Panc1 (cell line): ENCODE measurements at places on chromosomes 12 and 14.

DNA sequence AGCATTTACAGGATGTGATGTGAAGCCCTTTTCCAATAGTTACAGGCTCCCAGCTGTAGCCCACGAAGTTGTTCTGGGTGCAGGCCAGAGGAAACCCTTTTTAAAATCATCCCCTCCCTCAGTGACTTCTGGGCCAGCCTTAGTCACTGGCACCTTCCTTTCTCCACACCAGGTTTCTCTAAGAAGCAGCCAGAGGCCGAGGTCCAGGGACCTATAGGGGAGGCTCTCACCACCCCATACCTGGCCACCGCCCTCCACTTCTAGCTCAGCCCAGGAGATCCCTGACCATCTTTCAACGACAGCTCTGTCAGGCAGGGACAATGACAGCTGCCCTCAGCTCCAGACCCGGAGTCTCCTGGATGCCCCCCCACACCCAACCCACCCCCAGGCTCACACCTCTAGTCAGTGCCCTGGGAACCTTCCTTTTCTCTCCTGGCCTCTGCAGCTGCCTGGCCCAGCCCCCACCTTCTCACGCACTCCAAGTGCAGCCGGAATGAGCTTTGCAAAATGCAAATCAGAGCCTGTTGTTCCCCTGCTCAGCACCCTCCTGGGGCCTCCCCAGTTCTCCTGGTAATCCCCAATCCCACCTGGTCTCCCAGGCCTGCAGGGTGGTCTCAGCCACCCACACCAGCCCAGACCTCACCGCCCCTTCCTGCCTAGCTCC lies 46.7 kb downstream of the TESC start:
- no peak overlapping the region for H3K4me3 ChIP-seq
- no peak overlapping the region for H3K27ac ChIP-seq
- no peak for DNase-seq
- no peaks in the 10 kb centered on the region; the same call in 1 of the 2 replicates for H3K4me1 ChIP-seq
- H3K36me3 ChIP-seq, result no peaks in the 10 kb centered on the region
- H3K27me3 ChIP-seq, result peaks cover 2% of the 10 kb centered on the region; the same call in 1 of the 2 replicates

GRCh38 chr12:1529862-1530591 lies 64.4 kb downstream of the FBXL14 start:
- peak overlapping the region; percentile 10; the same call in 1 of the 2 replicates for H3K4me3 ChIP-seq
- no peaks in the 10 kb centered on the region for H3K36me3 ChIP-seq
- H3K4me1 ChIP-seq, result peaks cover 26% of the 10 kb centered on the region
- H3K27me3 ChIP-seq, result no peaks in the 10 kb centered on the region

DNA sequence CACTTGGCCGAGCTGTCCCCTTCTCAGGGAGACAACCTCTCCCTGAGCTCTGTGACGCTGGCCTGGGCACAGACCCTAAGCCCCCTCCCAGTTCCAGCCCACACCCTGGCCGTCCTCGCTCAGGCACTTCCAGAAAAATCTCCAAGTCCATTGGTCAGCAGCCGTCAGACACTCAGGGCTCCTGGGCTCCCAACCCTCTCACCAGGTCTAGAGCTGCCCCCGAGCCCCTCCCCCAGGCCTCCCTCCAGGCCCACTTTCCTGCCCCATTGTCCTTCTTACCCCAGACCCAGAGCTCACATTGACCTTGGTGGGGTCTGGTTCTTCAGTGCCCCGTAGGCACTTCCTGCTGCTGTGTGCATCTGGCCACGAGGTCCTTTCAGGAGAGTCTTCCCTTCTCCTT lies 249.3 kb upstream of the RTL1 start:
- DNase-seq, result no peak
- H3K36me3 ChIP-seq, result no peaks in the 10 kb centered on the region
- H3K4me1 ChIP-seq, result peaks cover 3% of the 10 kb centered on the region; the same call in 1 of the 2 replicates
- no peak overlapping the region for H3K4me3 ChIP-seq

DNA sequence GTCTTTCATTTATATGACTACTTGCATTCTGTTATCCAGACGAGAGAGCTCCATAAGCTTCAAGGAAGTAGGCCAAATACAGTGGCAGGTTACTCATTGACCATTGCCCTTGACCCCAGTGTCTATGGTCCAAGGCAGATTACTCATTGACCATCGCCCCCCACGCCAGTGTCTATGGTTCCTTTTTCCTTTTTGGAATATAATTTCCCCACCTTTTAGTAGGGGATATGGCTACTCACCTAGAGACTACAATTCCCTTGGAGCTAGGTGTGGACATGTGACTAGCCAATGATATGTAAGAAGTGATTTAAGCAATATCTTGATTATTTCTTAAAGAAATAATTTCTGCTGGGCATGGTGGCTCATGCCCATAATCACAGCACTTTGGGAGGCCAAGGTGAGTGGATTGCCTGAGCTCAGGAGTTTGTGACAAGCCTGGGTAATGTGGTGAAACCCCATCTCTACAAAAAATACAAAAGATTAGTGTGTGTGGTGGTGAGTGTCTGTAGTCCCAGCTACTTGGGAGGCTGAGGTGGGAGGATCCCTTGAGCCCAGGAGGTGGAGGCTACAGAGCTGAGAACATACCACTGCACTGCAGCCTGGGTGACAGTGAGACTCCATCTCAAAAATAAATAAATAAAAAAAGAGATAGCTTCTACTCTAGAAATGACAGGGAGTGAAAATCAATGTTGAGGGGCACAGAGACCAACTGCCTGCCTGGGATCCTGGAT lies 32.6 kb downstream of the SIX4 start:
- H3K27me3 ChIP-seq, result no peaks in the 10 kb centered on the region
- no peak overlapping the region for H3K4me3 ChIP-seq
- no peak overlapping the region for H3K27ac ChIP-seq
- H3K36me3 ChIP-seq, result no peaks in the 10 kb centered on the region
- DNase-seq, result no peak
- no peaks in the 10 kb centered on the region for H3K4me1 ChIP-seq

- H3K4me1 ChIP-seq, result no peaks in the 10 kb centered on the region
- H3K27me3 ChIP-seq, result no peaks in the 10 kb centered on the region
- DNase-seq, result peak; percentile 18
- no peaks in the 10 kb centered on the region for H3K36me3 ChIP-seq
- no peak overlapping the region for H3K4me3 ChIP-seq
Observed at GRCh38 chr12:43444940-43445564, 107.0 kb downstream of the ADAMTS20 start.

- H3K27ac ChIP-seq, result no peak overlapping the region
- no peaks in the 10 kb centered on the region for H3K4me1 ChIP-seq
- DNase-seq, result no peak
- H3K4me3 ChIP-seq, result no peak overlapping the region
- no peaks in the 10 kb centered on the region for H3K27me3 ChIP-seq
Observed at GRCh38 chr14:84792722-84793410, 737.1 kb upstream of the FLRT2 start.

GRCh38 chr14:73792481-73792880 lies 59.1 kb upstream of the PTGR2 start:
- no peaks in the 10 kb centered on the region for H3K36me3 ChIP-seq
- no peaks in the 10 kb centered on the region for H3K27me3 ChIP-seq
- peak overlapping the region; percentile 39; the same call in 1 of the 2 replicates for H3K27ac ChIP-seq
- peaks cover 30% of the 10 kb centered on the region for H3K4me1 ChIP-seq
- H3K4me3 ChIP-seq, result no peak overlapping the region

DNA sequence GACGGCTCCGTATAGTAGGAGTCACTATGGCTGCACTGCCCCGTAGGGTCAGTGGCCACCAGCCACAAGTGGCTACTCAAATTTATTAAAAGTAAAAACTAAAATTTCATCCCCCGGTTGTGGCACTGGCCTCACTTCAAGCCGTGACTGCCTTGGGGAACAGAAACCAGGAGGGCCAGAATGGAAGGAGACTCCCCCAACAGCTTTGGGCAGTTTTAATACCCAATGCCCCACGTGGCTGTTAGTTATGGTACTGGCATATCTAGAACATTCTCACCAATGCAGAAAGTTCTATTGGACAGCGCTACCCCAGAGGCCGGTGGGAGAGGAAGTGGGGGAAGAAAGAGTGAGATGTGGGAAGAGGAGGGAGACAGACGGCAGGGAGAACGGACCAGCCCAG lies 6.2 kb downstream of the NCOR2 start:
- H3K4me1 ChIP-seq, result peaks cover 76% of the 10 kb centered on the region
- peak overlapping the region; percentile 44 for H3K27ac ChIP-seq
- no peaks in the 10 kb centered on the region; the same call in 1 of the 2 replicates for H3K36me3 ChIP-seq
- no peaks in the 10 kb centered on the region for H3K27me3 ChIP-seq
- no peak for DNase-seq
- no peak overlapping the region for H3K4me3 ChIP-seq

DNA sequence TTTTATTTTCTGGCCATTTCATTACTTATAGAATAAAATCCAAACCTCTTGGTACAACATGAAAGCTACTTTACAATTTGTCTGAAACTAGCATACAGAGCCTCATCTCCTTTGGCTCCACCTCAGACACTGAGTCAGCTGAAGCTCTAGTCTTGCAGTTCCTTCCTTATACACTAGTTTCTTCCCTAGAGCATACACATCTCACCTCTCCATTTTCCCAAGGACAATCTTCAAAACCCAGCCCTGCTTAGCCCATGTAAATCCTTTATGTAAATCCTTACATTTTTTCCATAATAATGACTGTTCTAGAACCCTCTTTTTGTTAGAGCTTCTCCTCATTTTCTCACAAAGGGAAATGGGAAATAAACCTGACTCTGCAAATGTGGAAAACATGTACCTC lies 463.4 kb downstream of the SLC16A7 start:
- H3K4me3 ChIP-seq, result no peak overlapping the region
- no peaks in the 10 kb centered on the region for H3K36me3 ChIP-seq
- H3K4me1 ChIP-seq, result no peaks in the 10 kb centered on the region
- DNase-seq, result no peak
- no peak overlapping the region for H3K27ac ChIP-seq

GRCh38 chr14:47332939-47333338 lies 342.5 kb downstream of the MDGA2 start:
- no peaks in the 10 kb centered on the region for H3K27me3 ChIP-seq
- H3K36me3 ChIP-seq, result no peaks in the 10 kb centered on the region
- no peaks in the 10 kb centered on the region for H3K4me1 ChIP-seq
- no peak overlapping the region for H3K4me3 ChIP-seq
- no peak for DNase-seq

DNA sequence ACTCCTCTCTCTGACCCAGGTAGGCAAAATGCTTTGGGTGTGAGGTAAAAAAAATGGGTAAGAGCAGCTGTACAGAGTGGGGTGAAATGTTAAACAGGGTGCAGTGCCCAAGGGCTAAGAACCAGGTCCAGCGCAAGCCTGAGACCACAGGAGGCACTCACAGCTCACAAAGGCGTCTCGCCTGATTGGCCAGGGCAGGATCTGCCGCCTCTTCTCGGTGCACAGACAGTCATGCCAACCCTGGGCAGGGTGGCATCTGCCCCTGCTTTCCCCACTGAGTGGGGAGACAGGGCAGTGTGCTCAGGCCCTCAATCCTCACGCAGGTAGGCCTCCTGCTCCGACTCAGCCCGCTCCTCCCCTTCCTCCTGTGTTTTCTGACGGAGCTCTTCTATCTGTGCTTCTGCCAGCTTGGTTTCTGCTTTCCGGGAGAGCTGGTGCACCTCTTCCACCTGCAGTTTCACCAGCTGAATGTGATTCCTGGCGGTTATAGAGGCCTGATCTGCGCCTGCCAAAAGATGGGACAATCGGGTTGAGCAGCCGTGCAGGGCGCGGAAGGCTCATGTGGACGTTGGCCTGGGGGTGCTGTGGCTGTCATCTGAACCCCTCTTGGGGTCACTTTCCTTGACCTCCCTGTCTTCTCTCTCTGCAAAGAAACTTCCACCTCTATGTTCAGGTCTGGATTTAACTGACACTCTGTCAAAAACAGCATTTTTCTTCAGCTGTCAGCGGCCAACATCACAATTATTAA lies 4.7 kb downstream of the B3GNT4 start:
- H3K27me3 ChIP-seq, result no peaks in the 10 kb centered on the region
- peaks cover 16% of the 10 kb centered on the region for H3K36me3 ChIP-seq
- H3K4me3 ChIP-seq, result no peak overlapping the region
- peaks cover 9% of the 10 kb centered on the region for H3K4me1 ChIP-seq
- DNase-seq, result no peak

DNA sequence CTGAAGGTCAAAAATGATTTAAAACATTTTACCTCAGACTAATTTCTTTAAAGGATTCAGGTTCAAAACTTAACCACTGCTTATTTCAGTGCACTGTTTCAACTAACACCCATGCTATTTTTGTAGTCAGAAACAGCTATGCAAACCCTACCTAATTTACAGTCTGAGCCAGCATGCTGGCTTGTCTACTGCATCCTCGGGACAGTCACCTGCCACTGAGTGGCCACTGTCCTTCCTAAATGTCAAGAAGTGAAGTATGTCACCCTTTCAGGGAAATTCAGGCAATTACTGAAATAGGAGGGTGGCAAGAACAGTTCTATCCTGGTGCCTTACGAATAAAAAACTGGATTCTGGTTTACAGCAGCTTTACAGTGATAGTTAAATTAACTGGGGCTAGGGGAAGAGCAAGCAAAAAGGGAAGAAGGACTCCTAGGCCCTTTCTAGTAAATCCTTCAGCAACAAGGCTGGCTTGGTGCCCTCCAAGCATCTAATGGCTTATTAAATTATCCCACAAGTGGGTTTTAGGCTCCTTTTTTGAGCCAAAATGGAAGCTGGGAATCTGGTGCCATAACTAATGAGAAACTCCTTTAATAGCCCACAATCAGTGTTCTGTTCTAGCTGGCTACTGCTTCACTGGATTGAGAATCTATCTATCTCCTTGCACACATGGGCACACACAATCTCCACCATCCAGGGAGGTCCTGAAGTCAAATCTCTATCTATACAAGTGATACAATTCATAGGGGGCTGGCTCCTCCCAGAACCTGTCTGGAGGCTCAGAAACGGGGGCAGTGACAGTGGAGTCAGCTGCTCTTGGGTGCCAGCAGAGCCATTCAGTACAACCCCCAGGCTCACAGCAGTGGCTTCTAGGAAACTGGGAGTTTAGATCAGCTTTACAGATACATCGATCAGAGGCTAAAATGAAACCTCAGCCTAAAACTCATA lies 43.4 kb downstream of the SH2B3 start:
- H3K27ac ChIP-seq, result peak overlapping the region; percentile 52; the same call in 1 of the 2 replicates
- peaks cover 50% of the 10 kb centered on the region for H3K4me1 ChIP-seq
- no peaks in the 10 kb centered on the region for H3K27me3 ChIP-seq
- peaks cover 5% of the 10 kb centered on the region; the same call in 1 of the 2 replicates for H3K36me3 ChIP-seq

- no peaks in the 10 kb centered on the region for H3K27me3 ChIP-seq
- no peak overlapping the region for H3K4me3 ChIP-seq
- no peak for DNase-seq
- H3K36me3 ChIP-seq, result peaks cover 2% of the 10 kb centered on the region; the same call in 1 of the 2 replicates
Observed at GRCh38 chr12:89622115-89622514, 86.5 kb downstream of the ATP2B1 start.

DNA sequence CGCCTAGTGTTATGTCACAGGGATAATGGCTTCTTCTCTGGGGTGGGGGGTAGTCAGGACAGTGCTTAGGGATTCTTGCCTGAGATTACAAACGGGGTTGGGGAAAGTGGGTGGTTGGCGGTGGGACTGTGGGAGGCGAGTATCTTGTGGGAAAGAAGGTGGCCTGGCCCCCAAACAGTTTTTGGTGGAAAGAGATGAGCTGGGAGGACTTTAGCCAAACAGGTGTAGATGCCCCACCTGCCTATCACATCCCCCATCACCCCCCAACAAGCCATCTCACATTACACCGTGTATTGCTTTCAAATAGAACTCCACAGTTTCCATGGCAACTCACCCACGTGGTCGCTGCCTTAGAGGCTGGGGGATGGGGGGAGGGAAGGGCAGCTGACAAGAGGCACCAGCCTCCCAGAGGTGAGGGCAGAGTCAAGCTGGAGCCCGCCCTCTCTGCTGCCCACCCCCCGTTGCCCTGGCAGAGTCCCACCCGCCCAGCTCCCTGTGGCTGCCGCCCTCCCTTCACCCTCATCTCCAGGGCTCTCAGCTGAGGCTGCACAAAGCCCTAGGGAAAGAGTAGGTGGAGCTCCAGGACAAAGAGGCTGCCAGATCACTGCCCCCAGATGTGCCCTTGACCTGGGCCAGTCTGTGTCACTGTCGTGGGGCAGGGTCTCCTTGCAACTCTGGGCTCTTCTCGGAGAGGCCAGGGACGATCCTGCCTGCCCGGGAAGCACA lies 98.3 kb downstream of the LRRC74A start:
- no peak for DNase-seq
- H3K4me1 ChIP-seq, result peaks cover 59% of the 10 kb centered on the region
- H3K27ac ChIP-seq, result peak overlapping the region; percentile 99; the same call in 1 of the 2 replicates
- no peaks in the 10 kb centered on the region for H3K27me3 ChIP-seq
